ENCODE measurements at places on chromosomes 7 and 10.

DNA sequence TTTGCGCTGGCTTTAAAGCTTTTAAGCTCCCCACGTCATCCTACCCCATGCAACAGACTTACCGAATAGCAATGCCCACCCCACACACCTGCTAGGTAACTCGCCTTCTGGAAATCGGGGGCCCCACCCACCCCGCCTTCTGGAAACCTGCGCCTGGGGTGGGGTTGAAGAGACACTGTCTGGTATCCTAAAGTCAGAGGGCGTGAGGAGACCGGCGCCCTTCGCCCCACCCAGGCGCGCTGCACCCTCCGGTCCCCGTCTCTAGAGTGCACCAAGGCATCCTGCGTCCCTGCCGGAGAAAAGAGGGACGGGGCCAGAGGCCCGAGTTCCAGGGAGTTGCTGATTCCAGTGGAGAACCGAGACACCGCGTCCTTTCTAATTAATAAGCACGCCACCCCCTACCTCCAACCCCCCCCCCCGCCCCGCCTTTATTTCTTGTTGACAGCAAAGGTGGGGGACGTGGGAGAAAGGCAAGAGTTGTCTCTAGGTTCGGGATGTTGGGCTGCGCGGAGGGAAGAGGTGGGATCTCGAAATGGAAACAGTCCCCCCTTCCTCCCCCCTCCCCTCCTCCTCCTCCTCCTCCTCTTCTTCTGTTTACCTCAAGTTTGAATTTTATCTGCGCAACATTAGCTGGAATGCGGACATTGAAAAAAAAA, 220.9 kb upstream of the MKLN1 start:
- DNase-seq, result peak; percentile 26

- no peak for DNase-seq
Measured at GRCh38 chr7:12422554-12423320, 19.1 kb upstream of the VWDE start.

- no peak for DNase-seq
Measured at GRCh38 chr7:95793658-95794057, 21.3 kb downstream of the DYNC1I1 start.

DNA sequence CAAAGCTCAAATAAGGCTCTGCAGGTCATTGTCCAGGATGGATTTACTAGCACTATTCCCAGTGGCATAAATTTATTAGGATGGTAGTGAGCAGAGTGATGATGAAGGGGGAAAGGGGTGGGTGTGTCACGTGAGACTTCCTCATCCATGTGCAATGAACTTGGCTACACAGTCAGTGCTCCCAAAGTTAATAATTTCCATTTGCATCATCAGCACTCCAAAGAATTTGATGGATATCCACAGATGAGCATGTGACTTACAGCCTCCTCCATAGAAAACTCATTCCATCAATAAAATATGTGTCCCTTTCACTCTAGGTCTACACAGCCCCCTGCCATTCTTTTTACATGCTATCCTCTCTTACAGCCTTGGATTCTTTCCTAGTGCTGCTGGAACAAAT, 142.6 kb upstream of the PLPP4 start:
- DNase-seq, result no peak

GRCh38 chr10:436911-437665, 252.4 kb downstream of the DIP2C start:
- peak; percentile 17 for DNase-seq

- peak; percentile 61 for DNase-seq
Measured at GRCh38 chr7:140723006-140723405, 26.5 kb downstream of the NDUFB2 start.

- DNase-seq, result no peak
Measured at GRCh38 chr10:132534391-132535064, 3.1 kb upstream of the INPP5A start.

- DNase-seq, result no peak
Measured at GRCh38 chr10:11173042-11173441, 155.4 kb downstream of the CELF2 start.

- DNase-seq, result no peak
Measured at GRCh38 chr10:132574783-132575319, 37.3 kb downstream of the INPP5A start.

- no peak for DNase-seq
Measured at GRCh38 chr7:92192326-92192725, 13.4 kb upstream of the LRRD1 start.

- DNase-seq, result no peak
Measured at GRCh38 chr10:116608686-116609594, 11.8 kb upstream of the PNLIPRP2 start.

GRCh38 chr7:32436146-32436928, 53.8 kb downstream of the LSM5 start:
- DNase-seq, result no peak

- DNase-seq, result no peak
Measured at GRCh38 chr10:78700816-78701520, 367.8 kb upstream of the ZMIZ1 start.

- DNase-seq, result no peak
Measured at GRCh38 chr10:5538446-5538845, 13.7 kb downstream of the CALML3 start.

DNA sequence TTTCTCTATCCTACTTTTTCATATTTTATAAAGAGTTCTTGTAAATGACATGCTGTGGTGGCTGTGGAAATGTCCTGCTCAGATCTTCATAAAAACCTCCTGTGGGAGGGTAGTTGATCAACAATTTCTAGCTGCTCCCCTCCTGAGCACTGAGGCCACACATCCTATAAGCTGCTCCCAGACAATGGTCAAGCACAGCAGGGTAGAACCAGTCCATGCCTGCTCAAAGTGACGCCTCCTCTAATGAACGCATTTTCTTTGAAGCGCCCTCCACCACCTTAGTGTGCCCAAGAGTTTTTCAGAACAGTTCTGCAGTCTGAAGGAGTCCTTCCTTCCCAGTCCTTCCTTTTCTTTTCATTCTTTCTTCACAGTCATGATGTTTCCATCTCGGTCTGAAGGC, 298.6 kb upstream of the CACNA2D1 start:
- no peak for DNase-seq

DNA sequence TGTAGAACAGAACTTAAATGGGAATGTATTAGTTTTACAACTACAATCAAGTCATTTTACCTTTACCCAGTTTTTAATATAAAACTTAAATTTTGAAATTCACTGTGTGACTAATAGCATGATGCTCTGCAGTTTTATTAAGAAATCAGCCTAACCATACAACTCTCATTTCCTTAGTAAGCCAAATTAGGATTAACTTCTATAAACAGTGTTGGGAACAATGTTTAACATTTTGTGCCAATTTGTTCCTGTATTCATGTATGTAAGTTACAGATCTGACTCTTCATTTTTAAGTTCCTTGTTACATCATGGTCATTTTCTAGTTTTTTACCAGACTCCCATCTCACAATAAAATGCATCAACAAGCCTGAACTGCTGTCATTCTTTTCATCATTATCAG, 209.8 kb downstream of the ZEB1 start:
- no peak for DNase-seq

DNA sequence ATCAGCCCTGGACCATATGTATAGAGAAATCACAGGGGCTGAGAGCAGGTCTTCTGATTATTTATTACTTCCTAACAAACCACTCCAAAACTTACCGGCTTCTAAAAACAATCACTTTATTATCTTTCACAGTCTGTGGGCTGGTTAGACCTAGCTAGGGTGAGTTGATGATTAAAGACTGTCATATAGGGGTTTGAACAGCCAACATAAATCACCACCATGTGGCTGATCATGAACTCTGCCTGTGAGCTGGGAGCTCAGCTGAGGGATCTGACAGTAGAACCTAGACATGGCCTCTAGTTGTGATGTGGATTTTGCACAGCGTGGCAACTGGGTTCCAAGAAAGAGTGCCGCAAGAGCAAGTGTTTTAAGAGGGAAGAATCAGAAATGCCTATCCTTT, 305.4 kb downstream of the CSTF2T start:
- no peak for DNase-seq

DNA sequence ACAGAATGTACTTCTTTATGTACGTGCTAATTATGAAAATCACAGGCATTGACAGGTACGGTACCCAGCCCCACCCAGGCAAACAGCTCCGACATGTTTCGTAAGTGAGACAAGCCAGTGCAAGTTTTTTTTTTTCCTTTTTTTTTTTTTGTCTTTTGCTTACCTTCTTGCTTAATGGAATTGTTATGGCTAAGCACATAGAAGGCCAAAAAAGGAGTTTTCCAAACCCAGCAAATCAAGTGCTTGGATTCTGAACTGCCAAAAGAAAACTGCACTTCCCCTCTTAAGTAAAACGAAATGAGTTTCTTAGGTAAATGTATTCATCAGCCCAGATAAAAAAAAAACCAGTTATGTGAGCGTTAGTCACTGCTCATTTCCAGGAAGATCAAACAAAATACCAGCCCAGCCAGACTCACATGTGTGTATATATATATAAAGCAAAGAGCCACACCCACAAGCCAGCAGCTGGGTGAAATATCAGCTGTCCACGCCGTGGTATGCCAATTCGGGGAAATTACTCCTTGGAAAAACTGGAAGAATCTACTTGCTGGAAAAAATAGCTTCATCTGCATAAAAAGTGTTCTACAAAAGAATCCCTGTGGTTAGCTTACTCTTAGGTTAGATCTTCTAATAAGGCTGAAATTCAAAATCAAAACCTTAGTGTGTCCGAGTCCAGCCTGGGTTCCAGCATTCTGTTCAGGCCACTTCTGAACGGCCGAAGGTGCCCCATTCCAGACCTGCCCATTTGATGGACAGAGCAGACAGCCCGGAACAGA, 8.0 kb downstream of the KLF6 start:
- no peak for DNase-seq

DNA sequence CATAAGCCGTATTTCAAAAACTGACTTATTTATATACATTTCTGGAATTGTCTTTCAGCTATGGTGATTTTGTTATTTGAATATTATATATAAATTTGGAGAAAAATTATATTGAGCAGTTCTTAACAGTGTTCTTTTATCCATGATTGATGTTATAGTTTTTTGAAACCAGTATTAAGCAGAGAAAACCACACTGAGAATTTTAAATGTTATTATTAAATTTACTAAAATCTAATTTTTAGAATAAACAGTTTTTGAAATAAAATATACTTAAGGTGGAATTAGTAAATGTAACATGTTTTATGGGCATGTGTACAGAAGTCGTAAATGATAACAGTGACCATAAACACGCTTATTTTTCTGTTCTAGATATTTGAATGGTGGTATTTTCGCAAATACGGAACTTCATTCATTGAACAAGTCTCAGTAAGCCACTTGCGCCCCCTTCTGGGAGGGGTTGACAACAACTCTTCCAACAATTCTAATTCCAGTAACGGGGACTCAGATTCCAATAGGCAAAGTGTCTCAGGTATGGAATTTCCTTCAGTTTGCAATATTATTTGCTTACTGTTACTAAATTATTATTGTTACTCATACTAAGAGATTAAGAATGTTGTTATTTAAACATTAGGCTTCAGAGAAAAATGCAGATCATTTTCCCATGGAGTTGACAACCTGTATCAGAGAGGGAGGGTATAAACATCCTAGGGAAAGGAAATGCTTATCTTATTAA, 166.1 kb downstream of the ST7 start:
- peak; percentile 34 for DNase-seq

GRCh38 chr10:32417911-32418547, 27.9 kb upstream of the CCDC7 start:
- no peak for DNase-seq

DNA sequence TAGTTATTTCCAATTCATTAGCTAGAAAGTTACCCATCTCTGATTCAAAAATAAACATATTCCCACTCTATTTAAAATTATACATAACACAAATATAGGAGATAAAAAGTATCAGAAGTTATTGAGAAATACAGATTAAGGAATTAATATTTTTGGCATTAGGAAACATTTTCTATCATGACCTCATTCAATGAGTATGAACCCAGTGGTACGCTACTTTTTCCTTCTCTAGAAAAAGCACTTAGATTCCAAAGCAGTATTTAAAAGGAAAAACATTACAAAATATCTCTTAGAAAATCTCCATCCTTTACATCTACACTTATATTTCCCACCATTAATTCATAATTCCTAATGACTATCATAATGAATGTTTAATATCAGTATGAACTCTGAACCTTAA, 240.6 kb upstream of the GNAI1 start:
- no peak for DNase-seq

DNA sequence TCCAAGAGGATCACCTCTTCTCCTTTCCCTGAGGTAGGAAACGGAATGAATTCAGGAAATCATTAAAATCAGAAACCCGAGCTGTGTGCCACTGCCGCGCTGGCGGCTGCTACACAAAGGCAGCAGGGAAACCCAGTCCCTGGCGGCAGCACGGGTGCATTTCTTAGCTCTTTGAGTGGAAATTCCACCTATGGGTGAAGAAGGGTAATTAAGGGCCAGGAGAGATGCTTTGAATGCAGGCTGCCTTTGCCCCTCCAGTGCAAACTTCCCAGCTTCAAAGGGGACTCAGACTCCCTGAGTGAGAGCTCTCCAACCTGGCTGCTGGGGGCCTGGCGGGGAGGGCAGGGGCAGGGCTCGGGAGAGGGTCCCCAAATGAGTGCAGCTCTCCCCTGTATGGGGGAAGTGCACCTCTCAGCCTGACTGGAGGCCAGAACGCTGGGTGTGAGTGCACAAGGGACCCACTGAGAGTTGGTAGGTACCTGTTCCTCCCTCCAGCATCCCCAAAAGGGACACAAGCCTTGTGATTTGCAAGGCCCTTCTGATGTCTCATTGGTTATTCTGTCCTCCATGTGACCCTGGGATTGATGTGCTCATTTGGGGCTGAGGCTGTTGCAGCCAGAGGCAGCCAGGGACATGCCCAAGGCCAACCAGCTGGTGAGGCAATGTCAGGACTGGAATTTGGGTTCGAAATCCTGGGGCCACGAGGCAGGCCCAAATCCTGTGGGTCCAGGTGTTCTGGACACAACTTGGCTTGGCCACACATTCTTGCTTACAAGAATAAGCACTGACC, 16.3 kb upstream of the ZMIZ1 start:
- no peak for DNase-seq

DNA sequence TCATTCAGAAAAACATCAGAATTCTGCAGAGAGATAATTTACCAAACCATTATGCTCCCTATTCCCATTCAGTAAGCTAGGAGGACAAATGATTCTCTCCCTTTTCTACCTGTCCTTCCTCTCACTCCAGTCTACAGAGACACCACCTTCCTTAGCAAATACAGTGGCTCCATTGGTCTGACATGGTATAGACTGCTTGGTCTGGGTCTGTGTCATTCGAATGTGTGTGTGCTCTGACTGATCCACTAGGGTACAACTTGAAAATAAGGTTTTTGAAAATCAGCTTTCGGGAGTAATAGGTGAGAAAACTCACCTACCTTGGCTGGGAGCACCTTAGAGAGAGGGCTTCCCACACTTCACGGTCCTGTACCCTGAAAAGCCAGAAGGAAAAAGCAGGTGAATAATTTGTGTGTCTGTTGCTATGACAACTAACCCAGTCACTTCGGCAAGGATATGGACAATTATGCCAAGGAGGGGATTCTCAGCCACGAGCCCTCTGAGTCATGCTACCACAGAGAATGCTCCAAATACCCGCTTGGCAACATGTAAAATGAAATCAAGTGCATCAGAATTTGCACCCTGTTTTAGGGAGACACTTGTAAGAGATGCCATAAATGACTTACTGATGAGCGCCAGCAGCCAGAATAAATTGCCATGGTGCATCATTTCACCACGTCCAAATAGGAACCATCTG, 114.5 kb upstream of the PRKCQ start:
- DNase-seq, result no peak
